ENCODE measurements at places on chromosomes 1 and 21. TPM values are rescaled to one million over a fixed set of nuclear protein-coding genes. Genes with fewer than 3 reads are reported as not detected.

The NTMT2 gene
- total RNA-seq = not detected

The TMEM234 gene
- total RNA-seq = 19.1 TPM

The LEFTY2 gene
- 0.10 TPM for total RNA-seq

The FOXD2 gene
- 0.10 TPM for total RNA-seq

The PSRC1 gene
- 1.8 TPM for total RNA-seq

The PTAFR gene
- total RNA-seq = 0.03 TPM

The DSCAM gene
- total RNA-seq = not detected

The ITGB2 gene
- total RNA-seq = 1.7 TPM

The UBE2U gene
- not detected for total RNA-seq

The AMY2A gene
- not detected for total RNA-seq

The ACOT7 gene
- total RNA-seq = 31.7 TPM
